ENCODE measurements at places on chromosomes 2 and 18.

GRCh38 chr2:68500649-68501048 lies 33.3 kb downstream of the APLF start:
- no peak for DNase-seq

- no peak for DNase-seq
These were observed 226.8 kb downstream of the MC4R start for GRCh38 chr18:60145776-60146175.

DNA sequence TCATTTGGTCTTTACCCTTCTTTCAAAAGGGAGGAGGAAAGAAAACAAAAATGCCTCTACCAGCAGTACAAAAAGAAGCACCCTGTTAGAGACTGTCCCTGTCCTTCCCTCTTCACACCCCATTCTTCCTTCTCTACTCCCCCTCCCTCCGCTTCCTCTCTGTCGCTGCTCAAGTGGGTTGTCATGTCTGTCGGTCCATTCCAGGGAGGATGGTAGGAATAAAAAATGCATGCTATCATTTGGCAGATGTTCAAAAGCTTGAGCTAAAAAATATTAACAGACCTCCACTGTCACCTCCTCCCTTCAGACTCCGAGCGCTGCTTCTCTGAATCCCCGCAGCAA lies 482.0 kb downstream of the BCL11A start:
- no peak for DNase-seq

- DNase-seq = peak; percentile 33
These were observed 72.8 kb upstream of the TGFA start for GRCh38 chr2:70626254-70626990.

- no peak for DNase-seq
These were observed 300.7 kb upstream of the MEIS1 start for GRCh38 chr2:66134138-66134701.

GRCh38 chr2:240452462-240453256 lies 17.2 kb downstream of the GPC1 start:
- peak; percentile 72 for DNase-seq

GRCh38 chr18:13176847-13177246 lies 41.7 kb upstream of the LDLRAD4 start:
- no peak for DNase-seq

DNA sequence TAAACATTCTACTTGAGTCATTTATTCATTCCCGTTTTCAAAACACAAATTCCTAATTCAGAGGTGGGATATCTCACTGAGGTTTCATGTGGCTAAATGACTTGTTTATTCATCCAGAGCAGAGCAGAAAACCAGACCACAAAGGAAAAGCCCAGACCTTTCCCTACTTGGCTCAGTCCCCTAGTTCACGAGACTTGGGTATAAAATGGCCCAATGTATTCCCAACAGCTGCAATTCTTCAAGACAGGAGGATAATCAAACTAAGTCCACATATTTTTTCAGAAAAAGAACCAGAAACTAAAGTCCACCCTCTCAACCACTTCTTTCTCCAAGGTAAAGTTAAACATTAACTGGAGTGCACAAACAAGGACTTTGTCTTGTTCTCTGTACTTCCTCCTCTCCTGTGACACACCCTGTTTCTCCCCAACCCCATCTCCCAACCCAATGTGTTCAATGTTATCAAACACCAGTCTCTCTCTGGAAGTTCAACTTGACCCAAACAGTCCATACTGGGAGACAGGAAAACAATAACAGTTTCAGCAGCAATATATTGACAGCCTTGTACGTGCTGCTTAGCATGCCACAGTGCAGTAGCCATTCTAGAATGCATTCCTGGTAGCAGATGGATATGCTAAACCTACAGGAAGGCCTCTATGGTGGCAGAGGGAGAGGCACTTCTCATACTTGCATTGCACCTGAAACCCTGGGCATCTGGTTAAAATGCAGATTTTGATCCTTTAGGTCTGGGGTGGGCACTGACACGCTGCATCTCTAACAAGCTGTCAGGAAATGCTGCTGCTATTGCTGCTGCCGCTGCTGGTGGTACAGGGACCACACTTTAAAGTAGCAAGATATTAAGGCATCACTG lies 110.7 kb downstream of the INO80D start:
- no peak for DNase-seq

DNA sequence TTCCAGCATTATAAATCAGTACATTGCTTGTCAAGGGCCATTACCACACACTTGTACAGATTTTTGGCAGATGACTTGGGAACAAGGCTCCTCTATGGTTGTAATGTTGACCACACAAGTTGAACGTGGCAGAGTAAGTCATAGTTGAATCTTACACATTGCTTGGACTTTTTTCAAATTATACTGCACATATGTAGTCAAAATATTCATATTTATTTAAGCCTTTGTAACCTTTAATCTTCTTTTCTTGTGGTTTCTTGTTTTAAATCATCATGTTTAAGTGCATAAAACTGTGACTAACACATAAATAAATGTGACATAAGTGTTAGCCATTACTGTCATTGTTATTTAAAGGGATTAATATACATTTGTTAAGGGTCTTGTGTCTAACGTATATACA lies 52.1 kb upstream of the EPB41L5 start:
- no peak for DNase-seq

GRCh38 chr2:41853427-41854191 lies 194.2 kb upstream of the PKDCC start:
- DNase-seq = peak; percentile 41

GRCh38 chr2:217023611-217024010 lies 163.7 kb upstream of the TNP1 start:
- DNase-seq = no peak

- DNase-seq = peak; percentile 20
These were observed 12.7 kb downstream of the CNDP2 start for GRCh38 chr18:74508821-74509225.

GRCh38 chr2:10646153-10646552 lies 43.6 kb downstream of the NOL10 start:
- no peak for DNase-seq

DNA sequence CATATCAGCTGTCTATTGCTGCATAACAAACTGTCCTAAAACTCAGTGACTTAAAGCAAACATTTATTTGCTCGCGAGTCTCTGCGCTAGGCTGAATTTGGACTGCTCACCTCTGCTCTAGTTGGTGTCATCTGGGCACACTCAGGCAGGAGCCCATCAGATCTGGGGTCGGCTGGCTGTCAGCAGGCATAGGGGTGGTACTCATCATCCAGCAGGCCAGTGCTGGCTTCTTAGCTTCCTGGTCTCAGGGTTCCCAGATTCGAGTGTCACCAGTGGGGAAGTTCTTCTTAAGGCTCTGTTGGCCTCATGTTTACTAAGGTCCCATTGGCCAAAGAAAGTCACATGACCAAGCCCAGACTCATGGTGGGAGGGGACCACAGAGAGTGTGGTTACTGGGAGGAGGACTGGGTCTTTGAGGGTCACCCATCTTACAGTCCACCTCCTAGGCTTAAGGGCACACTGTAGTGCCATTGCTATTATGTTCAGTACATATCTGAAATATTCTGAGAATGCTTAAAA lies 71.6 kb upstream of the ATG16L1 start:
- peak; percentile 70 for DNase-seq

DNA sequence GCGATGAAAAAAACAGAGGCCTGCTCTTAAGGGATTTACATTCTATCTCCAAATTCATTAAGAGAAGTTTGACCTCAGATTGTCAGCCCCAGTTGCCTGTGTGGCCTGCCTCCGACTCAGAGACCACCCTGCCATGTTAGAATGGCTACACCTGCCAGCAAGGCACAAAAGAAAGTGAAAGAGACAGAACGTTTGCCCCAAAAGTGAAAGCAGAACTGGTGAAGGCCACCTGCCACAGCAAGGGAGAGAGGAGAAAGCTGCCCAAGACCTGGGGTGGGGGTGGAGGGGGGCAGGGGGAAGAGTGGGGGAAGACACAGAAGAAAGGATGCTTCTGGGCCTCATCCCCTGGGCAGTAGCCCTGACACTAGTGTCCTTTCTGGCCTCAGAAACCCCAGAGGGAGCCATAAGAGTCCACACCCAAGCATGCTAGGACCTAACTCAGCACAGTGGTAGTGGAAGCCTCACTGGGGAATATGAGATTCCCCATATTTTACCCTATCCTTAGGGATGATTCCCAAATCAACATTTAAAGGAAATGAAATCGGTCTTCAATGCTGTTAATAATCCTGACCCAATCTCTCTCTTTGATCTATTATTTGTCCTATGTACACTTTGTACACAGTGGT lies 389.7 kb downstream of the TXNL1 start:
- no peak for DNase-seq

DNA sequence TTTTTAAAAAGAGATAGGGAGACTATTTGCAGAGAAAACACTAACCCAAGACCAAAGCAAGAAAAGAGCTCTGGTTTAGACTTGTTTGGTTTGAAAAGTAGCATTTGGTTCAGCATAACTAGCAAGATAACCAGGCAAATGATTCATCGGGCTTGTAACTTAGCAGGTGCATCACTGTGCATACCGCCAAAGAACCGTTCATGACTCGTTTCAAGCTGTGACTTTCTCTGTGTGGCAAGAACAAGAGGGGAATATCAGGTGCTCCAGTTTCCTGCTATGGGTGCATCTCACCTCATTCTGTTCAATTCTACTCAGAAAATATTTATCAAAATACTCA lies 244.9 kb downstream of the ETAA1 start:
- DNase-seq = no peak

GRCh38 chr2:7377916-7378569 lies 460.8 kb downstream of the RNF144A start:
- no peak for DNase-seq

- no peak for DNase-seq
These were observed 265.8 kb upstream of the CYRIA start for GRCh38 chr2:16931441-16931840.

DNA sequence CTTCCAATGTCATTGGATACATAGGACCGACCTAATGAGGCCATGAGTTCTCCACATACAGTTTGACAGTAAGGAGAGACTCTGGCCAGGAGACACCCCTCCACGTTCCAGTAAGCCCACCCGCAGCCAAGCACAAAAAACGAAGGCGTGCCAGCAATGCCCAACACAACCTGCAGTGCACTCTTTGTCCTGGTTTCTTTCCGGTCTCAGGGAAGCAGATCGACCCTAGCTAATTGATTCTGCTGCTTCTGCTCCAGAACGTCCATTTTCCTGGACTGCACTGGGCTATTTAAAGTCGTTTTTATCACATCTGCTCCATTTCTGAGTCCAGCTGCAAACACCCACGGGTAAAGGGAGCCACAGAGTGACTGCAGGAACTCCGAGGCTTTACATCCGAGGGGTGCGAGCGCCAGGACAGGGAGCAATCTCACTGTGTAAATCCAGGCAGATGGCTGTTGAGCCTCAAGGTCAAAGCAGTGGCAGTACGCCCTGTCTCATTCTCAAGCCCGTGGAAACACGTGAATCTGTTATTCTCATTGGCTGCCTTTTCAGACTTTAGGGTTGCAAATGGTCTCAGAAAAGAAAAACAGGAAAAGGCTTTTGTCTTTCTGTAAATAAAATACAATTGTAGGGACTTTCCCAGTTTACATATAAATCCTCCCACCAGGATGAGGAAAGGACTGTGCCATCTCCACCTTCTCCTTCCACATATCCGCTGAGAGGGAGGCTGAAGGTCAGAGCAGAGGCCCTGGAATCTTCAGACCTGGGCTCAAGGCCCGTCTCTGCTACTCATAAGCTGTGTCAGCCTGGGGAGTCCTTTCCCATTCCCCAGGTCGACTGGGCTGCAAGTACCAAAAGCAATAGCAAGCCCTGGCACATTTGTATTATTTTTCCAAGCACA lies 40.7 kb downstream of the TMEM163 start:
- DNase-seq = no peak

DNA sequence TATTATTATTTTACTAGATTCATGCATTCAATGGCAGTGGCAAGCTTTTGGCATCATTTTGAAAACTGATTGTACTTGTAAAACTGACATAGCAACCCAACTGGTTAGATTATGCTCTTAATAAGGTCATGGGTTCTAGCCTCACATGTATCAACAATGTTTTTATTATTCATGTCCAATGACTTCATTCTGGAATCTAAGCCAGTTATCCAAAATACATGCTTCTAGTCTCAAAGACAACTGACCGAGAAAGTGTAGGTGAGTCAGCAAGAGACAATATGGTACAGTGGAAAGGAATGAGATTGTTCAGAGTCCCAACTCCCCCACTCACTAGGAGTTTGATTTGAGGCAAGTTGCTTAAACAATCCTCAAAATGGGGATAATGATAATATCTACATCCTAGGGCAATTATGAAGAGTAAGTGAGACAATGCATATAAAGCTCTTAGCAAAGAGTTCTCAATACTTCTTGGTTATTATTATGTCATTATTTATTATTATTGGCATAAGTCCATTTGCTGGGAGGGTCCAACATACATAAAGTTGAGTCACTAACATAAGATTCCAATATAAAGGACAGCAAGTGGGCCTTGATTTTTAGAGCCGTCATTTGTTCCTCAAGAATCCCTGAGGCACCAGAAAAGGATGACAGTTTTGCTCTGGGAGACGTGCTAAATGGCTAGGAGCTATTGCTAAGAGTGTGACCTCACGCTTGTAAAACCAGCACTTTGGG lies 99.4 kb downstream of the NEB start:
- DNase-seq = no peak

DNA sequence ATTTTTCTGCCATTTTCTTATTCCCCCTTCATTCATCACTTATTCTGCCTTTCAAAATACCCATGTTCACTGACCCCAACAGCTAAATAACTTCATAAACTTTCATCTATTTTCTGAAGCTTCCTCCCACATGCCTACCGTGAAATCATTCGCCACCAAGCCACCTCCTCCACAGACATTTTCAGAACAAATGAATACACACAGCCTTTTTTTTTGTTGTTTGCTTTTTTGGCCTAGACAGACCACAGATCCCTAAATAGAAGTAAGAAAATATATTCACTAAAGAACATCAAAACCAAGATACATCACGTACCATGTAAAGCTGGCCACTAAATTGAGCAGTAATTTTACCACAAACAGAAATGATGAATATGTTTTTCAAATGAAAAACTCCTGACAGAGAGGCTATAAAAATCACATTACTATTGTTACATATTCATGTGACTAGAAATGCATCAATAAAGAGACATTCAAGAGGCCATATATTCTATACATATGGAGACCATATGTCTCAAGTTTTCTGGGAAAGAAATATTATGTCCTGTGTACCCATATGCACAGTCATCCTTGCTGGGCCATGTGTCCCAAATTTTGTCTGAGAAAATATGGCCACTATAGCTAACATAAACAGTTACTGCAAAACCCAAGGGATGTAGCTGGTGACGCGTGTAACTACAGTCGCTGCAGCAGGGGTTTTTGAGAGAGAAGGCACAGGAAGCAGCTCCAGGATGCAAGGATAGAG lies 200.3 kb downstream of the FBXO15 start:
- DNase-seq = no peak

DNA sequence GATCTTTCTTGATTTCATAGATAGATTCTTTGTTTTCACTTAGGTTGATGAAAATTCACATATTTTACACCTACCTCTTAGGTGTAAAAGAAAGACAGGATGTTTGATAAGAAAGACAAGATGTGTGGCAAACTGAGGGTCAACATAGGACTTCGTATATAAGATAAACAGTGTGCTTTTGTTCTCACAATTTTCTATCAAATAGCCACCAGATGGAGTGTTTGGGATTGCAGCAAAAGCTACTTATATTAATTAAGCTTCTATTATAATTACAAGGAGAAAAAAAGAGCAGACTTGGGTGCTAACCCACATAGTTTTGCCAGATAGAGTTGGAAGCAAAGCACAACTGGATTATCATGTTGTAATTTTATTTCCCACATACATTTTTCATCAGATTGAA lies 232.9 kb downstream of the CDH7 start:
- DNase-seq = no peak

Measured in K562 (cell line).